Activated CD8-positive, alpha-beta memory T cell treated with anti-CD3 and anti-CD28 coated beads for 1 hour (primary cell): ENCODE measurements at places on chromosomes 7 and 10.

DNA sequence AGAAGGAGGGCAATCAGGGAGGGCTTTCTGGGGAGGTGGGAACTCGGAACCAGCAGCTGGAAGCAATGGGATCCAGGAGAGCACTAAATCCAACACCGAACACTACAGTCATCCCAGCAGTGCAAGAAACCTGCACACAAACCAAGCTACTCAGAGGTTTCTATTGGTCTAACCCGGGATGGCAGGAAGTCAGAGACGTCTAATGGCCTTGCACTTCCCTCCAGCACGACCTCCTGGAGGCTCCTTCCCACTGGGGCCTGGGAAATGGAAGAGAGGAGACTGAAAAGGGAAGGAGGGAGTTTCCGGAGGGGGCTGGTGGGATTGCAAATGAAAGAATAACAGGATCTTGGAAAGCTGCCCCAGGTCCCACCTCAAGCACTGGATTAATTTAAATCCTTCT lies 56.3 kb downstream of the TEX36 start:
- DNase-seq = no peak

DNA sequence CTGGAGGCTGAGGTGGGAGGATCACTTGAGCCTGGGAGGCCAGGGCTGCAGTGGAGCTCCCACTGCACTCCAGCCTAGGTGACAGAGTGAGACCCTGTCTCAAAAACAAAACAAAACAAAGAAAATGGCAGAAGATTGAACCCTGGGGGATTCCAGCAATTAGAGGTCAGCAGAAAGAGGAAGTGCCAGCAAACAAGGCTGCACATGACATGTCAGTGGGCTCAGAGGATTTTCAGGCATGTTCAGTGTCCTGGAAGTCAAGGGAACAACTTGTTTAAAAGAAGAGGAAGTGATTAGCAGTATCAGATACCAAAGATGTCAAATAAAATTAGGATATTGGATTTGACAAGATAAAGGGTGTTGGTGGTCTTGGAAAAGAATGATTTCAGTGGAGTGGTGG lies 32.3 kb downstream of the RAB18 start:
- DNase-seq = no peak

GRCh38 chr10:122435212-122435827 lies 19.1 kb upstream of the ARMS2 start:
- no peak for DNase-seq

- DNase-seq = no peak
Measured at GRCh38 chr7:16838386-16838785, 33.6 kb upstream of the AGR2 start.

- DNase-seq = no peak
Measured at GRCh38 chr7:143256932-143257331, 6.3 kb upstream of the GSTK1 start.

DNA sequence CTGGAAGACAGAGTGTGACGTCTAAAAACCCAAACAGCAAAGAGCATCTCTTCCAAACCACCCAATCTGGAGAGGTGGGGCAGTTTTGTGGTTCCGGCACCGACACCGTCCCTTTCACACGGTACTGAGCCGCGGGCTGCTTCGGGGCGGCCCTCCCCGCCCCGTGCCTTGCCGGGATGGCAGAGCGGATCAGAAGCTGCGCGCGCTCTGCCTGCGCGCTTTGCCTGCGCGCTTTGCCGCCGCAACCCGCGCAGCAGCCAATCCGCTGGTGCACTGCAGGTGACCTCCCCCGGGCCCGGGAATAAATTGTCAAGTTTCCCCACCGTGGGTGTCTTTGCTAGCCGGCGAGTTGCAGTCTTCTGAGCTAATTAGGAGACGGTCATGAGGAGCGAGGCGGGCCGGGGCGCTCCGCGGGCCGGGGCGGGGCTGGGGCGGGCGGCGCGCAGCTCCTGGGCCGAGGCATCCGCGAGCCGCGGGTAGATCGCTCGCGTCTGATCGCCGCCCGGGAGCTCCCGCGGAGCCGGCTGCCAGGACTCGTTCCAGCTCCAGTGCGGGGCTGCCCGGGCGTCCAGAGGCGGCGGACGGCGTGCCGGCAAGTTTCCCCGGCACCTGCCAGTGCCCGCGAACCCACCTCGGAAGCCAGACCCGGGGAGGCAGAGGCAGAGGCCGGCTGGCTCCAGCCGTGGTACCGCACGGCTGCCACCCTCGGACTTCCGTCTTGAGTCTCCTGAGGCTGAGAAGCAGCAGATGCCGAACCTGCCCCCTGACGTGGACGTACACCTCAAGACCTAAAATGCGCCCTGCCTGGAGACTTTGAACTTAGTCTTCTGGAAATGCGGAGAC lies 536.0 kb upstream of the GALNT17 start:
- no peak for DNase-seq

- no peak for DNase-seq
Measured at GRCh38 chr10:129330211-129330610, 136.8 kb upstream of the MGMT start.

DNA sequence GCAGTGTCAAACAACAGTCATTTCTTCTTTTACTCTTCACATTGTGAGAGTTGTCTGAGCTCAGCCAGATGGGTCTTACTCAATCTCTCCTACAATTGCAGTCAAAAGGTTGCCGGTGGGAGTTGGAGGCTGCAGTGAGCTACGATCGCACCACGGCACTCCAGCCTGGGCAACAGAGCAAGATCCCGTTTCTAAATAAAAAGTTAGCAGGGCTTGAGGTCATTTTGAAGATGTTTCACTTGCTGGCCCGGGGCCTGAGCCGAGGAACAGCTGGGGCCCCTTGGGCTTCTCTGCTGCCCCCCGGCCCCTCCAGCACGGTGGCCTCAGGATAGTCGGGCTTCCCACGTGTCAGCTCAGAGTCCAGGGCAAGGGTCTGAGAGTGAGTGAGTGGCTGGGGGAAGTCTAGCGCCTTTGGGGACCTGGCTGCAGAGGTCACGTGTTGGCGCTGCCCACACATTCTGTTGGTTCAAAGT lies 40.4 kb downstream of the GTF2IRD1 start:
- no peak for DNase-seq

GRCh38 chr7:75993689-75994387 lies 557 bp downstream of the TMEM120A start:
- DNase-seq = no peak

DNA sequence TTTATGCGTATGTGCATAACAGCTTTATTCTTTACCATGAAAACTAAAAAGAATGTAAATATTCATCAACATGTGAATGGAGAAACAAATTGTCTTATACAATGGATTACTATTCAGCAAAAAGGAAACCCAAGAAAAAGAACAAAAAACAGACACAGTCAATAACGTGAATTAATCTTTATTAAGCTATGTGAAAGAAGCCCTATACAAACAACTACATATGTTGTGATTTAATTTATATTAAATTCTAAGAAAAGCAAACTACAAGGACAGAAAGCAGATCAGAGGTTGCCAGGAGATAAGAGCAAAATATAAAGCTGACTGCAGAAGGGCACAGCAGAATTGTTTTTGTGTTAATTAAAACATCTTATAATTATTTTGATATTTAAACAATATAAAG lies 756.4 kb upstream of the MBL2 start:
- DNase-seq = no peak

DNA sequence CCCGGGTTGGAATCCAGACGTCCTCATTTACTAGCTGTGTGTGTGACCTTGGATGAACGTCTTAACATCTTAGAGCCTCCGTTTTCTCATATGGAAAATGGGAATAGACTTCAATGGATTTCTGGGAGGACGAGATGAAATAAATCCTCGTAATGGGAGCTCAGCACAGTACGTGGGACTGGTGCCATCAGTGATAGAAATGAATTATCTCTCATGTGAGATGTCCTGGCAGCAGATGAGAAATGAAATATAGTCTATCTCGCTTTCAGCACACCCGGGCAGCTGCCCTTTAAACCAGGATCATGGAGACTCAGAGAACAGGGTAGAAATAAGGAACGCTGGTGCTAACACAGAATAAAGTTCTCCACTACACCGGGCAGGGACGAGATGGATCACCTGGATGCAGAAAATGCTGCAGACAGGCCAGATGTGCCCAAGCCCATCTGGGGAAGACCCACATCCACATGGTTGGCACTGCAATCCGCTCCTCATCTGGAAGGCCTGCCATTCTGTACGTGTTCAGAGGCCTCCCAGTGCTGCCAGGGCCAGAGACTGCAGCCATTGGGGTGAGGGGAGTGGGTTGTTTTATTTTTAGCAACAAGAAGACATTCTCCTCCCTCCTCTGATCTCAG lies 11.1 kb upstream of the EMX2 start:
- DNase-seq = no peak

DNA sequence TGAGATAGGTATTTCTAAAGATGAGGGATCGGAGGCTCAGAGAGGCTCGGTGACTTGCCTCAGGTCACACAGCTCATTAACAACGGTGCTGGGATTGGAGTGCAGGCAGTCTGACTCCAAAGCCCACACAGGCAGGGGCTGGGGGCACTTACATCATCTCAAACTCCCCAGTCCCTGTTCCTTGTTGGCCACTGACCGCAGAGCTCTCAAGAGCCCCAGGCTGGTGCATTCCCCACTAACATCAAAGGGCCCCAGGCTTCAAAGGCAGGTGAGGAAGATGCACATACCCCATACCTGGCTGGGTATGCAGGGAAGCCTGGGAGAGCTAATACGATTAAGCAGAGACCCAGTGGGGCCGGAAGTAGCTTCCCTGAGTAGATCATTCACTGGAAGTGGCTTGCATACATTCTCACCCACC lies 13.7 kb upstream of the NODAL start:
- DNase-seq = no peak

- DNase-seq = no peak
Measured at GRCh38 chr10:125201791-125202622, 41.6 kb upstream of the CTBP2 start.

DNA sequence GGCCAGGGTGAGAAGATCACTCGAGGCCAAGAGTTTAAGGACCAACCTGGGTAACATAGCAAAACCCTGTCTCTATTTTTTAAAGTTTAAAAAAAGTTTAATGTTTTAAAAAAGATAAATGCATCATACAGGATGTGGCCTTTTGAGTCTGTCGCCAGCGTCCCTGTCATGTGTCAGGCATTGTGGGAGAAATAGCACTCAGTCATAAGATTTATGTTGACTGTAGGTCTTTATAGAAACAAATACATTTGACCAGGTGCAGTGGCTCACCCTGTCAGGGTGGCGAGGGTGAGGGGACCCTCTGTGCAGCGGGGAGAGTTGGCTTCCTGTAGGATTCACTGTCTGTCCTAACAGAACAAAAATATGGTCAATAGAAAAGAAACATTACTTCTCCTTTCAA lies 63.5 kb upstream of the SH2B2 start:
- DNase-seq = no peak

GRCh38 chr7:46547044-46547443 lies 626.0 kb upstream of the IGFBP3 start:
- DNase-seq = no peak

- no peak for DNase-seq
Measured at GRCh38 chr10:124612611-124613498, 131.3 kb downstream of the FAM53B start.

DNA sequence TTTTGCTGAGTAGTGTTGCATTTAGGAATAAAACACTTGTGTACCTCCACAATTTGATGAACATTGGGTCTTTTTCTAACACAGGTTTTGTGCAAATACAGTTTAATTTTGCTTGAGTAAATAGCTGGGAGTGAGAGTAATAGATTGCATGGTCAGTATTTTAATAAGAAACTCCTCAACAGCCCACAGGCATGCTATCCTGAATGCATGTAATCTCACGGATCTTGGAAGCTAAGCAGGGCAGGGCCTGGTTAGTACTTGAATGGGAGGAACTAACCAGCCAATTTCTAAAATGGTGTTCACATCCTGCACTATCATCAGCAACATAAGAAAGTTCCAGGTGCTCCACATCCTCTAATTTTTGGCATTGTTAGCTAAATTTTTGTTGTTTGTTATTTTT lies 685.4 kb upstream of the MBL2 start:
- DNase-seq = no peak

DNA sequence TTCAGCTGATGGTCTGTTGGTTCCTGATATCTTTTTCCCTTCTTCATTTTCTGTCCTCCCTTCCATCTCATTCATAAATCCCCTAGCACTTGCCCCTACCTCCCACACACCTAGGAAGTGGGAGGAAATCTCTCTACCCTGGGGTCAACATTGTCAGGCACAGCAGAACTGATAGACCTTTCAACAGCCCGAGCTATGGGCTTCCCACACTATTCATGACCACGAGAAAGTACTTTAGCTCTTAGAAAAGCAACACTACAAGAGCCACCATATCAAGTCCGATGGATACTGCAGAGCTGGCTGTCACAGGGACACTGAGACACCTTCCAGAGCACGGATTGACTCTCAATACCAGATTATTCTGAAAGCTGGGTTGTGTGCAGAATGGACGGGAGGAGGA lies 180.6 kb upstream of the NEBL start:
- DNase-seq = no peak

GRCh38 chr10:105506262-105506661 lies 865.2 kb downstream of the SORCS3 start:
- no peak for DNase-seq

GRCh38 chr10:113849946-113850345 lies 3.9 kb downstream of the DCLRE1A start:
- no peak for DNase-seq

DNA sequence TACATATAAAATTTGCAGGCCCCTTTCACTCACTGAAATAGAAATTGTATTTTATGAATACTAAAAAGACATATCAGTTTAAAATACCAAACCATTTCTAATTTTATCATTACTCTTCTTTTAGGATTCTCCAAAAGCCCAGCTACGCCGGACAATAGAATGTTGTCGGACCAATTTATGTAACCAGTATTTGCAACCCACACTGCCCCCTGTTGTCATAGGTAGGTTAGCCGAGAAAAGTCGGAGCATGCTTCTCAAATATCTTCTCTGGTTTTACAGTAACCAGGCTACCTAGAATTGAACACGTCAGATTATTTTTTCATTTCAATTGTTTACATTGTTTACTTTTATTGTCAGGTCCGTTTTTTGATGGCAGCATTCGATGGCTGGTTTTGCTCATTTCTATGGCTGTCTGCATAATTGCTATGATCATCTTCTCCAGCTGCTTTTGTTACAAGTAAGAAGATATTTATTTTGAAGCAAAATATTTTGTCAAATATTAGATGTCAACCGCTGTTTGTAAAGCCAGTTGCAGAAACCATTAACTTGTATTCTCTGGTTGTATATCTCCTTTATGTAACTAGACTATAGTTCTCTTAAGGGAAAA lies 57.6 kb downstream of the MMRN2 start:
- DNase-seq = no peak

GRCh38 chr7:144786522-144786921 lies 49.3 kb downstream of the TPK1 start:
- no peak for DNase-seq
